Stomach (tissue), 19 donors: ENCODE measurements at places on chromosomes 1 and 21. TPM values are rescaled to one million over a fixed set of nuclear protein-coding genes. Genes with fewer than 3 reads are reported as not detected.
A peak's percentile ranks its signal among the peaks of the same experiment; 100 is the strongest.

- no peak for DNase-seq
These were observed 347.9 kb downstream of the LTN1 start for GRCh38 chr21:28644762-28645161.

GRCh38 chr1:169479363-169480066 lies 6.2 kb downstream of the SLC19A2 start:
- DNase-seq: no peak

DNA sequence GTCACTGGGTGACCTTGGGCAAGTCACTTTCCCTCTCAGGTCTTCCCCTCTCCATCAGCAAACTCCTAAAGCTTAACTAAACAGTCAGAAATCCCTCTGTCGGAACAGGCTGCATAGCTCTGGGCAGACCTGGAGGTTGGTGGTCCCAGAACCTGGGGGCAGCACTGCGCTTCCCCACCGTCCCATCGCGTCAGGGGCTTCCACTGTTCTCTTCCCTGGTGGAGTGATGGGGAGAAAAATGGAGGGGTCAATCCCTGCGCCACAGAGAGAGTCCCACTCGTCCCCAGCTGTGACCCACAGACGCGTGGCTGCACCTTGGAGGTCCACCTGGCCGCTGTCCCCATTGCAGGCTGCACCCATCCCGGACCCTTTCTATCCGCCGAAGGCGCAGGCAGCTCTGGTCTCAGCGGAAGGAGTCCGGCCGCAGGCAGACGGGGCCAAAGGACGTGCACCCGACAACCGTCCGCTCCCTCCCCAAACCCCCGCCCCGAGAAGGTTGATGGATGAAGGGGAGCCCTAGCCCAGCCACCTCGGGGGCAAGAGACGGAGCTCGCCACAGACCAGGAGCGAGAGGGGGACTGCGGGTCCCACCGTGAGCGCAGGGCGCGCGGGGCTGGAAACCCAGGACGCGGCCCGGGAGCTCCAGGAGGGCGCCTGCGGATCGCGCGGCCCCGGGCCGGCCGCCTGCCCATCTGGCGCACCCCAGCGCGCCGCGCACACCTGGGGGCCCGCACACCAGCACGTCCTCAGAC lies 588 bp upstream of the WNT3A start:
- DNase-seq: peak; percentile 15

- DNase-seq: no peak
These were observed 16.2 kb upstream of the COL18A1 start for GRCh38 chr21:45388611-45389296.

DNA sequence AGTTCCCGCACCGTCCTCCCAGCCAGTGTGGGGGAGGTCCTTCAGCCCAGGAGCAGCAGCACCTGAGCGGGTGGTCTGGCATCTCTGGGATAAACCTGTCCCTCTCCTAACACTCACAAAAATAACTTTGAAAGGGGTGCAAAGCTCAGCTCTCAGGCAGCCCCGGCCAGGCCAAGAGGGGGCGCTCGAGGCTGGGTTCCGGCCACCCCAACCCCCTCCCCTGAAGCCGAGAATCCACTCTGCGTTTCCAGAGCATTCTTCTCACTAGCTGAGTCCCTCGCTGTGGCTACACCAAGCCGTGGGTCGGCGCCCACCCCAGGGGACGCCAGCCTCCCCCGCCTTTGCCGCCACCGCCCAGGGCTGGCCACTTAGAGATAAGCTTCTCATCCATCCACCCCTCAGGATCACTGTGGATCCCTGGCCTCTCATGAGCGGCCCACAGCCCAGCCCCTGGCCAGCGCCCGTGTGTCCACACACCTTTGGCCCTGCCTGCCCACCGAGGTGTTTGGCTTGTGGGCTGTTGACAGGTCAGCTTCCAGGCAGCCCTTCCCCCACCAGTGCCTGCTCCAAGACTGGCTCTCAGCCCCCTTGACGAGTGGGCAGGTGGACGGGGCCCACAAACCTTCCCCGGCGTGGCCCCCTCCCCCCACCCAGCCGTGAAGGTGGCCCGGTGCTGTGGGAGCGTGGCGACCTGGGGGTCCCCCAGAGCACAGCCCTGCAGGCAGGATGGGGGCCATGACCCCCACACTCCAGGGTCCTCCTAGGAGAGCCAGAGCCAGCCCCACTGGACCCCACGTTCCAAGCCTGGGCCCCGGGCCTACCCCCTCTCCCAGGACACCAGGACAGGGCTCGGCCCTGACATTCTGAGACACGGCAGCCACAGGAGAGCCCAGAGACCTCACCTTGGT lies 1.9 kb downstream of the FTCD start:
- peak; percentile 58 for DNase-seq

DNA sequence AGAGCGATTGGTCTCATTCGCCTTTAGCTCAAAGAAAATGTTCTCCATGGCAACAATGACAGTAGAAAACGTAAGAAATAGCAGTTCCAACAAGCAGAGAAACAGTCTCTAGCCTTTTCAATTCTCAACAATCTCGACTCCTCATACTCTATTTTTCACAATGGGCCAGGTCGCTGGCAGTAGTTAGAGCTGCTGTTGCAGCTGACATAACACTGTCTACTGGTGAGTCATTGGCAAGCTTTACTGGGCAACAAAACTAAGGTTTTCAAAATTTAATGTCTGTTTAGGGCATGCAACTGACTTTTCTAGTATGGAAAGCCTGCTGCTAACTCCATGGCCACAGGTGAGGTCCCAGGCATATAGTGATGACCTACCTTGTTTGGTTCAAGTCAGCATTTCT lies 221.1 kb upstream of the KAZN start:
- DNase-seq: no peak

DNA sequence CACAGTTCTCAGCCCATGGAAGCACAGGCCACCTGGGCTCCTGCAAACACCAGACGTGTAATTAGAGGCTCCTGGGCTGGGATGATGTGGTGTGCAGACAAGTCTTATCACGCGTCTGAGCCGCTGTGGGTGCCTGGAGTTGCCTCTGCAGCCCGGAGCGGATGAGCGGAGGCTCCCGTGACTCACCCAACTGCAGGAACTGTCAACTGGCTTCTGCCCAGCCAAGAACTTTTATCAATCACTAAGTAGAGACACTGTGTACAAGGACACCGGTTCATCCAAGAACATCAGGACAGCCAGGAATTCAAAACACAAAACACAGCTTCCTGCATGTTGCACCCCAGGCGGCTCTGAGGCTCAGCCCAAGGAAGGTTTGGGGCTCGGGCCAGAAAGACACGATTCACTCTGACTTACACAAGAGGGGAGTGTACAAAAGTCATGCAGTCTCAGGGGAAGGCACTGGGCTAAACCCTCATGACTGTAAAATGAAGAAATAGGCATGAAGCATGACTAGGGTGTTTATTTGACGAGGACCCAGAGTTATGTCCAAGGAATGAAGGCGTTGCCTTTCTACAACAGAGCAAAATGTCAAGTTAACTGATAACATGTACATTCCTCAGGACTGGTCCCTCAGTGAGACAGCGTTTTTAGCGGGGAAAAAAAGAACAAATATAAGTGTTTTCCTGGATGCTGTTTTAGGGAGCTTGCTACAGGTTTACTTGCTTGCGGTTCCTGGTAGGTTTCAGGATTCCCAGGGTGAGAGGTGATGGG lies 21.1 kb downstream of the ERRFI1 start:
- DNase-seq: peak; percentile 79

GRCh38 chr1:192489047-192489446 lies 86.5 kb upstream of the RGS1 start:
- DNase-seq: peak; percentile 49

GRCh38 chr1:179091691-179092165 lies 9.9 kb downstream of the TOR3A start:
- DNase-seq: peak; percentile 38

DNA sequence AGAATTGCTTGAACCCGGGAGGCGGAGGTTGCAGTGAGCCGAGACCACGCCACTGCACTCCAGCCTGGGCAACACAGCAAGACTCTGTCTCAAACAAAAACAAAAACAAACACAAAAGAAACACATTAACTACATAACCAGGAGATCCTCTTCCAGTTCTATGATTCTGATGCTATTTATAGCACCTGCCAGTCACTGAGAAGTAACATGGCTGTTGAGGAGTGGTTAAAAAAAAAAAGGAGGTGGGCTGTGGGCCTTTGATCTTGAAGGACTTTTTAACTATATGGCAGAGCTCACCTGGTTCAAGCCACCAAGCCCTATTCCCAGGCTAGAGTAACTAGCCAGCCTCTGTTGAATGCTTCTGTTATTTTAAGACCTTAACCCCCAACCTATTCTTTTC lies 148.8 kb downstream of the ZBTB18 start:
- DNase-seq: no peak

GRCh38 chr21:31531967-31532366 lies 127.5 kb upstream of the SOD1 start:
- DNase-seq: no peak

GRCh38 chr1:228177721-228178710 lies 12.4 kb downstream of the IBA57 start:
- no peak for DNase-seq

DNA sequence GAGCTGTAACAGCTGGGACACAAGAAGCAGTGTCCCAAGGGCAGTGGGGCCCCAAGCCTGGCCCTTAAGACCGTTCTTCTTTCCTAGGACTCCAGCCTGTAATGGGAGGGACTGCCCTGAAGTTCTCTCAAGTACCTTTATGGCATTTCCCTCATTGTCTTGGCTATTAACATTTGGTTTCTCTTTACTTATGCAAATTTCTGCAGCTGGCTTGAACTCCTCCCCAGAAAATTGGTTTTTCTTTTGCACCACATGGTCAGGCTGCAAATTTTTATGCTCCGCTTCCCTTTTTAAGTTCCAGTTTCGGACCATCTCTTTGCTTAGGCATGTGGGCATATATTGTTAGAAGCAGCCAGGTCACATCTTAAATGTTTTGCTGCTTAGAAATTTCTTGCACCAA lies 3.1 kb upstream of the MROH9 start:
- DNase-seq: no peak

- DNase-seq: peak; percentile 65
These were observed 4.1 kb upstream of the TAGLN2 start for GRCh38 chr1:159929155-159930051.

DNA sequence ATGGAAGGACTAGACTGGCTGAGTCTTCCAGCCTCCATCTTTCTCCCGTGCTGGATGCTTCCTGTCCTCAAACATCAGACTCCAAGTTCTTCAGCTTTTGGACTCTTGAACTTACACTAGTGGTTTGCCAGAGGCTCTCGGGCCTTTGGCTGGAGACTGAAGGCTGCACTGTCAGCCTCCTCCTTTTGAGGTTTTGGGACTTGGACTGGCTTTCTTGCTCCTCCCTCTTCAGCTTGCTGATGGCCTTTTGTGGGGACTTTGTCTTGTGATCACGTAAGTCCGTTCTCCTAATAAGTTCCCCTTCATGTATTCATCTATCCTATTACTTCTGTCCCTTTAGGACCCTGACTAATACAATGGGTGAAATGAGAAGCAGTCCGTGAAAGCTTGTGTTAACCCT lies 196.4 kb downstream of the KAZN start:
- DNase-seq: no peak

SPATA21 gene
- total RNA-seq: not detected

COL11A1 gene
- total RNA-seq: under 0.01 TPM

PEAR1 gene
- total RNA-seq: 3.1 TPM

LCE2B gene
- total RNA-seq: not detected

SDC3 gene
- total RNA-seq: 17.4 TPM
